Sigmoid colon (tissue), 7 donors: ENCODE measurements at places on chromosomes 12 and 14. TPM values are rescaled to one million over a fixed set of nuclear protein-coding genes. Genes with fewer than 3 reads are reported as not detected.

- no peak overlapping the region for H3K27ac ChIP-seq
- no peak for DNase-seq
- no peaks in the 10 kb centered on the region for H3K36me3 ChIP-seq
- no peak overlapping the region for H3K4me3 ChIP-seq
Observed at GRCh38 chr12:65923228-65923627, 98.9 kb downstream of the HMGA2 start.

The MYF5 gene
- polyA plus RNA-seq = not detected

- no peaks in the 10 kb centered on the region for H3K4me1 ChIP-seq
- H3K27ac ChIP-seq = no peak within 1 kb of the TSS
- no peaks in the 10 kb centered on the region for H3K27me3 ChIP-seq
- H3K36me3 ChIP-seq = peaks cover 2% of the 10 kb centered on the region
Observed at GRCh38 chr12:48925304-48926011, at the start of gene FKBP11. Gene FKBP11, minus strand, starts transcription at chr12:48925492. Its CDS starts 64 bp downstream, at chr12:48925428.

DNA sequence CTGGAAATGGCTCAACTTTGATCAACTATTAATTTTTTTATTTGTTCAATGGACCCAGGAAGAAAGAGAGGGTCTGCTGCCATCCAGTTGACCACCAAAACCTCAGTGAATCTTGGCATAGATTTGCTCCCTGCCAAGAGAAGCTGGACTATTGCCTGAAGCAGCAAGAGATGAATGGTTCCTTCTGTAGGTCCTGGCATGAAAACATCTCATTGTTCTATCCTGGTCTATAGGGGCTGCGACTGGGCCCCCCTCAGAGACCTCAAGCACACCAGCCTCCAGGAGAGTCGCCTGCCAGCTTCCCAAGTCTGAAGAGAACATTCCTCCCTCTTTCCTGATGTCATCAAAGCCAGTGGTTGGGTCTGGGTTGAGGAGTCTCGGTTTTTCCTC is 204.9 kb downstream of the TMX1 start:
- no peak overlapping the region for H3K27ac ChIP-seq
- H3K4me1 ChIP-seq = peaks cover 22% of the 10 kb centered on the region
- H3K4me3 ChIP-seq = no peak overlapping the region
- no peaks in the 10 kb centered on the region for H3K36me3 ChIP-seq
- DNase-seq = no peak
- H3K27me3 ChIP-seq = no peaks in the 10 kb centered on the region

DNA sequence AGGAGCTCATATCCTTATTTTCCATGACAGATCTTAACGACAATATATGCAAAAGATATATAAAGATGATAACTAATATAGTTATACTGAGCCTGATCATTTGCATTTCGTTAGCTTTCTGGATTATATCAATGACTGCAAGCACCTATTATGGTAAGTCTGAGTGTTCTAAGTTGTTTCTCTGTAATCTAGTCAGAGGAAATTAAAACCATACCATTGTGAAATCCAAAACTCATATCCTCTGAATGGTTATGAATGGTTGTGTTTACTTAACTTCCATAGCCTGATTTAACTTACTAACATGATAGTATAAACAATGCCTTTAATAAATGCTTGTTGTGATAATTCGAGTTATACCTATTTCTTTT is 760 bp downstream of the TMEM19 start:
- H3K4me1 ChIP-seq = no peaks in the 10 kb centered on the region
- H3K4me3 ChIP-seq = peak overlapping the region; percentile 76
- no peak for DNase-seq

The ANO2 gene
- 1.2 TPM for polyA plus RNA-seq

The LIN7A gene
- polyA plus RNA-seq = 0.60 TPM

GRCh38 chr14:101196051-101196712 is 292.7 kb upstream of the RTL1 start:
- no peak overlapping the region for H3K4me3 ChIP-seq
- H3K27me3 ChIP-seq = no peaks in the 10 kb centered on the region
- peak; percentile 30 for DNase-seq

DNA sequence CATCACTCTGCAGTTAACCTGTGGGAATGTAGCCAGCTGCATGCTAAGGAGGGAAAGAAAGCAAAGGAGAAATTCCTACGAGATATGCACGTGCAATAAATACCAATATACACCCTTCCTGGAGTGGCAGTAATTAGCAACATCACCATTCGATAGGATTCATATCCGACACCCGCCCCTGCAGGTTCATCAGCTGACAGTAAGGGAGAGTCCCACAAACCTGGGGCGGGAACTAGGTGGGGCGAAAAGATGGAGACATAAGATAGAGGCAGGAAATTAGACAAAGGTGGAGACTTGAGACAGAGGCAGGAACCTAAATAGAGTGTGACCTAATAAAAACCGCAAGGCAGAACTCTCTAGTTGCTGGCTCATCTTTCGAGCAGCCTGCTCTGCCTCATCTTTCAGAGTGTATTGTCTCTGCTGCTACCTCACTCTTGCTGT is 51.6 kb downstream of the PLEKHG3 start:
- H3K4me1 ChIP-seq = peaks cover 55% of the 10 kb centered on the region
- no peaks in the 10 kb centered on the region for H3K27me3 ChIP-seq
- no peak overlapping the region for H3K4me3 ChIP-seq
- no peak for DNase-seq
- no peaks in the 10 kb centered on the region for H3K36me3 ChIP-seq
- H3K27ac ChIP-seq = no peak overlapping the region

GRCh38 chr12:113129664-113130456 is 5.7 kb downstream of the RASAL1 start:
- no peaks in the 10 kb centered on the region for H3K36me3 ChIP-seq
- no peak overlapping the region for H3K27ac ChIP-seq
- no peak for DNase-seq
- no peaks in the 10 kb centered on the region for H3K27me3 ChIP-seq

The SERPINA1 gene
- 134 TPM for polyA plus RNA-seq

- no peak for DNase-seq
- H3K4me3 ChIP-seq = no peak overlapping the region
- no peaks in the 10 kb centered on the region for H3K27me3 ChIP-seq
- H3K4me1 ChIP-seq = no peaks in the 10 kb centered on the region
Observed at GRCh38 chr14:61489512-61489911, 168.1 kb downstream of the PRKCH start.

DNA sequence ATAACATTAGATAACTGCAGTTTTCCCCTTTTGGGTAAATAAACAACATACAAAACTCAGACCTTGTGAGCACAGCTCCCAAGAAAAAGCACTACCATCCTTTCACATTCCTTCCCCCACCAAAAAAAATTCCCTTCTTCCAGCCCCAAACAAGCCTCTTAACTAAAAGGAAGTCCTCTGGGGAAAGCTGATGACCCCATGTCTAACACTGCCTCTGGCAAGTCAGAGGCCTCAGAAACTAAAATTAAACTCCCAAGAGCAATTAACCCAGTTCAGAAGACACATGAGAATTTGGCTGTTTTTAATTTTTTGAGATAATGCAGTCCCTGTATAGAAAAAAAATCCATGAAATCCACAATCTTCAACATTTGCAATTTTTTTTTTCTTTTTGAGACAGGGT is 127.7 kb downstream of the SPTSSA start:
- H3K27me3 ChIP-seq = no peaks in the 10 kb centered on the region
- no peak overlapping the region for H3K27ac ChIP-seq
- peaks cover 25% of the 10 kb centered on the region for H3K4me1 ChIP-seq
- no peak overlapping the region for H3K4me3 ChIP-seq
- no peak for DNase-seq

The ESR2 gene
- polyA plus RNA-seq = not detected

The ANO4 gene
- polyA plus RNA-seq = 0.09 TPM

The EGLN3 gene
- 69.1 TPM for polyA plus RNA-seq

DNA sequence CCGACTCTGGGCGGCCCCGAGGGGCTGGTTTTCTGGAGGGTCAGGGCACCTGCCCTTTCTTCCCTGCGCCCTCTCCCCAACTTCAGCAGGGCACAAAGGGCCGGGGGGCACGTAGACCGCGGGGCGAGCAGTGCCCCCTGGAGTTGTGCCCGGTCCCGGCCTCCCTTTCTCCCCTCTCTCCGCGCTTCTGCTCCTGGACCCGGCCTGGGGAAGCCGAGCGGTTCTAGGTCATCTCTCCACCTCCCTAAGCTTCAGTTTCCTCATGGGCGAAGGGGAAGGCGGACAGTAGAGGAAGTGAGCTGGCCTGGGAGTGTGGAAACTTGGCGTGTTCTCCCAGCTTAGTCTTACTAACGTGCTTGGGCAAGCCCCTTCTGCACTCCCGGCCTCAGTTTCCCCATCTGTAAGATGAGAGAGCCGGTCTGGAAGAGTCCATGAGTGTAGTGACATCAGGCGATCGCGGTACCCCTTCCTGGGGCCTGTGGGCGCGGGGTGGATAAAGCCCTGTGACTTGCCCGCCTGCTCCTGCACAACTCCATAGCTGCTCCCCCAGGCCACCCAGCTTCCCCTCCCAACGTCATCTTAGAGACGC is 158.6 kb upstream of the PARP11 start:
- H3K27me3 ChIP-seq = no peaks in the 10 kb centered on the region
- H3K36me3 ChIP-seq = no peaks in the 10 kb centered on the region
- peaks cover 13% of the 10 kb centered on the region for H3K4me1 ChIP-seq
- H3K27ac ChIP-seq = peak overlapping the region; percentile 68
- DNase-seq = peak; percentile 74

- peak overlapping the region; percentile 69 for H3K27ac ChIP-seq
- no peak for DNase-seq
- peaks cover 38% of the 10 kb centered on the region for H3K4me1 ChIP-seq
- no peaks in the 10 kb centered on the region for H3K27me3 ChIP-seq
- no peaks in the 10 kb centered on the region for H3K36me3 ChIP-seq
- no peak overlapping the region for H3K4me3 ChIP-seq
Observed at GRCh38 chr12:46401662-46402061, 29.1 kb upstream of the SLC38A2 start.

The SOCS2 gene
- 24.6 TPM for polyA plus RNA-seq

- peak; percentile 96 for DNase-seq
- H3K27me3 ChIP-seq = no peaks in the 10 kb centered on the region
Observed at GRCh38 chr14:20469242-20469889, at the start of gene PNP. Gene PNP, plus strand, starts transcription at chr14:20469406. Its CDS starts 119 bp downstream, at chr14:20469525.

The TIMM9 gene
- 39.0 TPM for polyA plus RNA-seq

The TAS2R42 gene
- polyA plus RNA-seq = not detected

The OAS2 gene
- polyA plus RNA-seq = 6.0 TPM

The DBX2 gene
- polyA plus RNA-seq = not detected

DNA sequence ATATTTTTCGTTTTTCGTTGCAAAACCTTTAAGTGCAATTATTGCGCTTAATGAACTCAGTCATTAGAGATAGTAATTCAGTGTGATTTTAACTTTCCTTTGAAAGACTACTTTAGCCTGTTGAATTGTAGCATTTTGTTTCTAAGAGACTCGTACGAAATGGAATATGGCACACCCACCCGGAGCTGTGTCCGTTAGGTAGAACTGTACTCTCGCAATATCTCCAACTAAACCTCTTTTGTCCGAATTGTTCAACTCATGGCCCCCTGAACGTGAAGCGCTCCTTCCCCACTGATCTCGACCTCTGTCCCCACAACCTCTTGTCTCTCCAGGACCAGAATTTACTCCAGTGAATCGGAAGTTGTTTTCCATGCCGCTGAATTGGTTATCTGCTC is 800 bp downstream of the PCNX4 start:
- H3K27ac ChIP-seq = peak overlapping the region; percentile 97
- no peaks in the 10 kb centered on the region for H3K36me3 ChIP-seq

GRCh38 chr14:80494769-80495168 is 283.5 kb upstream of the DIO2 start:
- no peaks in the 10 kb centered on the region for H3K4me1 ChIP-seq
- H3K27me3 ChIP-seq = no peaks in the 10 kb centered on the region
- H3K4me3 ChIP-seq = no peak overlapping the region
- H3K27ac ChIP-seq = no peak overlapping the region

GRCh38 chr12:79674629-79675028 is 16.1 kb downstream of the PAWR start:
- no peaks in the 10 kb centered on the region for H3K4me1 ChIP-seq
- H3K27me3 ChIP-seq = no peaks in the 10 kb centered on the region
- no peak for DNase-seq
- H3K4me3 ChIP-seq = no peak overlapping the region
- H3K36me3 ChIP-seq = no peaks in the 10 kb centered on the region

- H3K27me3 ChIP-seq = no peaks in the 10 kb centered on the region
- H3K36me3 ChIP-seq = no peaks in the 10 kb centered on the region
Observed at GRCh38 chr12:43856972-43857371, 21.1 kb downstream of the TMEM117 start.

The COX8C gene
- polyA plus RNA-seq = not detected

GRCh38 chr12:85968606-85969005 is 94.5 kb downstream of the NTS start:
- H3K4me1 ChIP-seq = no peaks in the 10 kb centered on the region
- no peak overlapping the region for H3K4me3 ChIP-seq
- no peak overlapping the region for H3K27ac ChIP-seq
- DNase-seq = no peak
- H3K36me3 ChIP-seq = no peaks in the 10 kb centered on the region

The TMEM119 gene
- 16.9 TPM for polyA plus RNA-seq

DNA sequence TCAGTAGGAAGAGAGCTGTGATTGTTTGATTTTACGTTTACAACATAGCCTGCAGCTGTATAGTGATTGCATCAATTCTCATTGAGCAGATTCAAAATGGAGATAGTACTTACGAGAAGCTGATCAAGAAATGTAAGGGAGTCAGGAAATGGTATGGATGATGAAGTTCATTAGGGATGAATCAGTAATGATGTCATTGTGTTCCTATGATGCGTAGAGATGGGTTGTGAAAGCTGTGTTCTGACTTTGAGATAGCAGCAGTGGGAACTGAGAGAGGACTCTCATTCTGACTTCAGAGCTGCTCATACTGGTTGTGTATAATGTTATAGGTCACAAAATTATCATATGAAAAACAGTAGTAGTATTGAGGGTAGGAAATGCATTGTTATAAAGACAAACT is 44.0 kb downstream of the TTLL5 start:
- no peak overlapping the region for H3K27ac ChIP-seq
- peaks cover 22% of the 10 kb centered on the region for H3K36me3 ChIP-seq
- DNase-seq = no peak
- H3K4me1 ChIP-seq = peaks cover 15% of the 10 kb centered on the region

The ZNF385A gene
- polyA plus RNA-seq = 7.0 TPM

- H3K36me3 ChIP-seq = no peaks in the 10 kb centered on the region
- no peak overlapping the region for H3K4me3 ChIP-seq
- H3K4me1 ChIP-seq = no peaks in the 10 kb centered on the region
Observed at GRCh38 chr12:13537623-13538022, 341.1 kb downstream of the EMP1 start.

The CLECL1 gene
- 4.5 TPM for polyA plus RNA-seq

The TMEM63C gene
- polyA plus RNA-seq = 6.5 TPM

The CD9 gene
- 548 TPM for polyA plus RNA-seq

The APOF gene
- not detected for polyA plus RNA-seq

- H3K27ac ChIP-seq = no peak overlapping the region
- H3K36me3 ChIP-seq = no peaks in the 10 kb centered on the region
- H3K4me3 ChIP-seq = no peak overlapping the region
- no peak for DNase-seq
Observed at GRCh38 chr12:100360450-100360849, 3.6 kb downstream of the SLC17A8 start.

DNA sequence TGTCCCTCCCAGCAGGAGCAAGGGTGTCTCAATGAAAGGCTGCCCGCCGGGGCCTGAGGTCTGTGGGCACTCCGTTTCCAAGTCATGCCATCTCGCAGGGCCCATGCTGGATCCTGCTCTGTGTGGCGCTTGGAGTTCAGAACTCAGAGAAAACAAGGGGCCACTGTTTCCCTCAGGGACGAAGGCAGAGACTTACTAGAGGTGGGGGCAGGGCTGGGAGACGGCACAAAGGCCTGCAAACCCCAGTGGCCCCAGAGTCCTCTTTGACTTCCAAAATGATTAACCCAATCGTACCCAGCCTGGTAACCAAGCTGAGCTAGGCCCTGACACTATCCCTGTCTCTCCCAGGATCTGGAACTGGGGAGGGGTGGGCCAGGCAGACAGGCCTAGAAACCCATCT is 95.8 kb downstream of the ITPK1 start:
- peaks cover 63% of the 10 kb centered on the region for H3K4me1 ChIP-seq
- peaks cover 5% of the 10 kb centered on the region for H3K36me3 ChIP-seq
- H3K27me3 ChIP-seq = no peaks in the 10 kb centered on the region
- peak overlapping the region; percentile 77 for H3K27ac ChIP-seq
- H3K4me3 ChIP-seq = no peak overlapping the region
- DNase-seq = peak; percentile 79
